ENCODE measurements at places on chromosomes 2 and 18.

DNA sequence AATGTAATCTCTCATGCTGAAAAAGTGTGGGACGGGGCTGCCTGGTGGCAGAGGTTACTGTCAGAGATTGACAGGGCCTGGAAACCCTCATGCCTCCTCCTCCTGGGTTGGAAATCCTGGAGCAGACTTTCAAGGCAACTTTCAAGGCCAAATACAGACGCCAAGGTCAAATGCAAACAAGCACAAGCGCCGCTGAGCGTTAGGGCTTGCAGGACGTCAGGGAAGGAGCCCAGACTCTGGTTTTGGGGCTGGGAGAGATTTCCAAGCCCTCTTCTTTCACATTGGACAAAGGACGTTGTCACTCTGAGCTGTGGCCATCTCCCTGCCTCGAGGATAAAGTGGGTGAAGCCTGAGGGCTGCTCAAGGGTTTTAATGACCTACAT, 120.1 kb downstream of the TWIST2 start:
- no peak for DNase-seq

DNA sequence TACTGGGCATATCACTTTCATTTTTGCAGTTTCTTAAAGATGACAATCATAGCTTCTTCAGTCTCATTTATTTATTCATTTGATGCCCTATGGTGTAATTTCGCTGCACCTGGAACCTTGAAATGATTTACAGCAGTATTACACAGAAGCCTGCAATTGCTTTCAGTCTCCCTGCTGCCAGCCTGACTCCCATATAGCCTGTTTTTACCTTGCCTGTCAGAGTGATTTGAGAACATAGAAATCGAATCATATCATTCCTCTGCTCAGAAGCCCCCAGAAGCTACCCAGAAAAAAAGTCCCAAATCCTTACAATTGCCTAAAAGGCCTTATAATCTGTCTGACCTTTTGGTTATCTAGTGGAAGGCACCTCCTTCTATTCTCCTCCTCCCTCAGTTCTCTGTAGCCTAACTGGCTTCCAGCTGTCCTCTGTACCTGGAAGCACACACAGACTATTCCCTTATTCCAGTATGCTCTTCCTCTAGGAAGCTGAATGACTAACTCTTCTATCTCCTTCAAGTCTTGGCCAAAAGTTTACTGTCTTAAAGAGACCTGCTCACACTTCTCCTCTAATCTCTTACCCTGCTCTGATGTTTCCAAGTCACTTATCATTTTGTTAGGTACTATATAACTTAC, 12.6 kb downstream of the SCN3A start:
- DNase-seq, result no peak

- no peak for DNase-seq
These were observed 57.4 kb downstream of the CELF4 start for GRCh38 chr18:37508207-37508606.

- DNase-seq, result no peak
These were observed 24.4 kb downstream of the ZNF892 start for GRCh38 chr2:95231723-95232122.

GRCh38 chr18:23882616-23883276, 131.8 kb upstream of the TTC39C start:
- DNase-seq, result no peak

- no peak for DNase-seq
These were observed 107.5 kb downstream of the MSTN start for GRCh38 chr2:189954989-189955388.

DNA sequence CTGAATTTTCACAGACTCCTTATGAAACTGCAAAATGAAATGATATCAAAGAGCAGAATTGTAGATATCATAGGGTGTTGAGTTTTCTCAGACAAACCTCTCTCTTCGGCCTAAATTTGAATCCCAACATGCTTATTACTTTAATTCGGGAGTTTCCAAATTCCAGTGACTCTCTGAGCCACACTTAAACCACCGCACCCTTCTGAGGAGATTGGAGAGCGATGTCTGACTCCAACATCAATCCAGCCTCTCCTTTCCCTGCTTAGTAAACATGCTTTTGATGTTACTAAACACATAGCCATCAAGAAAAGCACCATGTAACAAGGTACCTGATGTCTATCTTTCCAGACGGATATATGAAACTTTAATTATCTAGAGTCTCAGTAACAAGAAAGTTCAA, 103.1 kb upstream of the ARHGAP28 start:
- DNase-seq, result no peak

GRCh38 chr2:96842600-96842999, 1.2 kb downstream of the ANKRD23 start:
- no peak for DNase-seq
